NCI-H510A (cell line): ENCODE measurements at places on chromosomes 3 and 15.
A peak's percentile ranks its signal among the peaks of the same experiment; 100 is the strongest.

- no peak for DNase-seq
These were observed 179.8 kb downstream of the MEX3B start for GRCh38 chr15:81865850-81866537.

DNA sequence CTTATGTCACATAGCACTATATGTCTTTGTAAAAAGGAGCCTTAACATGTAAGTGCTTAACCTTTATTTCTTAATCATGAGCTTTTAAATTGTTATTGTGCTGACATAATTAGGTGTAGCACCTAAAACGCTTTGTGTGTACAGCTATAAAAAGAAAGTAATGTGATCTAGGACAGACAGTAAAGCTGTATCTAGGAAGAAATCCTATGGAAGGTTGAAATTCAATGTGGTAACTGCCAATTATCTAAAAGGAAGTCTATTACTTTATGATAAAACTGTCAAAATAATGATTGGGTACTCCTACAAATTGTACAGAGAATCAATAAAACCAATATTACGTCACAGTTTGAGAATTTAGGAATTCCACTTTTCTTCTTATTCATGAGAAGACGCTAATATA lies 87.9 kb downstream of the CDIN1 start:
- no peak for DNase-seq

DNA sequence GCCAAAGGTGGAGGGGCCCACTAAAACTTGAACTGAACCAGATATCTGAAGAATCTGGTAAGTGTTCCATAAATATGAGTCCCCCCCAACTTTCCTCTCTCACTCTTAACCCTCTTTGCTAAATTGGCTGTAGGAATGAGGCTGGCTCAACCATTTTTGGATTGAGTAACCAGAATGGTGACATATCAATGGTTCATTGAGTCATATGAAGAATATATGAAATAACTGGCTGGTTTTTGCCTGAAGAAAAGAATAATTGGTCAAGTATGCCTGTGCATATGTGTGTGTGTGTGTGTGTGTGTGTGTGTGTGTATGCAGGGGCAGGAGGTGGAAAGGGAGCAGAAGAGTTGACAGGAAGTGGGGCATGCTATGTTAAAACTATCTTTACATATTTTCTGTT lies 472.9 kb upstream of the THBS1 start:
- no peak for DNase-seq

GRCh38 chr15:91075739-91076138 lies 24.3 kb upstream of the SV2B start:
- DNase-seq, result no peak

GRCh38 chr3:58116161-58116955 lies 94.4 kb downstream of the DNASE1L3 start:
- no peak for DNase-seq

- no peak for DNase-seq
These were observed 48.0 kb downstream of the SSUH2 start for GRCh38 chr3:8596321-8597218.

- DNase-seq, result no peak
These were observed 46.1 kb downstream of the PIK3R4 start for GRCh38 chr3:130700541-130700940.

- no peak for DNase-seq
These were observed 7.0 kb downstream of the MINDY4B start for GRCh38 chr3:150898046-150898754.

DNA sequence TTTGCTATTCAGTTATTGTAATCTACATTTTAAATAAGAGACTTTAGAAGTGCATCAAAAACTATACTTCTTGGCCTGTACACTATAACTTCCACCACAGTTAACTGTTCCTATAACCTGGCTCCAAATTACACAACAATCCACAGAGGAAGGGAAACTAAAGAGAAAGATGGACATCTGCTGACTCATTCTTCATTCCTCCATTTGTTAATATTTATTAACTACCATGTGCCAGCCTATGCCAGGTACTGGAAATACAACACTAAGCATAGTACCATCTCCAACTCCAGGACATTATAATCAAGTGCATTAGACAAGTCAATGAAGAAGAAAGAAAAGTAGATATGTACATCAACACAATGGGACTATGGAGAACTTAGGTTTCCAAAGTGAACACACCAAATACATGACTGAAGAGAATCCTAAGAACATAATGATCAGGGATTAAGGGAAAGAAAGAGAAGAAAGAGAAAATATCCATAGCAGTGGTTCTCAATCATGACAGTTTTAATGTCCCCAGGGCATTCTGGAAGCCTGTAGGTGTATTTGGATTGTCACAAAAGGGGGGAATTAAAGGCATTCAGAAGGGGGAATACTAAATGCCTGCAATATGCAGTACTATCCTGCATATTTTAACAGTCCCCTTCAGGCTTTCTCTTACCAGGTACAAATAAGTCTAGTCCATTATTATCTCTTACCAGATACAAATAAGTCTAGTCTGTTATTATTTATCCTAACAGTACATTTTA lies 8.9 kb downstream of the ICE2 start:
- no peak for DNase-seq

GRCh38 chr3:177358091-177358976 lies 161.1 kb upstream of the TBL1XR1 start:
- DNase-seq, result peak; percentile 43
